ENCODE measurements at places on chromosomes 1 and 21.

DNA sequence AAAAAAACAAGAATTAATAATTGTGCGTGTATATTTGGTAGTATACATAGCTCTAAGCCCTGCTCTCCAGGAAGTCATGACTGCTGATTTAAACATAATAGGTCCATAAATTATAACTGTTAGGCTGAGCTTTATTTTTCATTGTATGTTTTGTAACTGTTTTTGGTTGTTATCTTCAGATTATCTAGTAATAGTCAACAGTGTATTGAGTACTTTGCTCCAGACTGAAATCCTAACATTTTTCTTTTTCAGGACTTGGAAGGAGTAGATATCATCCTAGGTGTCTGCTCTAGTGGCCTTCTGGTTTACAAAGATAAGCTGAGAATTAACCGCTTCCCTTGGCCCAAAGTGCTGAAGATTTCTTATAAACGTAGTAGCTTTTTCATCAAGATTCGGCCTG is 90.9 kb downstream of the TMEM200B start:
- no peak for DNase-seq

DNA sequence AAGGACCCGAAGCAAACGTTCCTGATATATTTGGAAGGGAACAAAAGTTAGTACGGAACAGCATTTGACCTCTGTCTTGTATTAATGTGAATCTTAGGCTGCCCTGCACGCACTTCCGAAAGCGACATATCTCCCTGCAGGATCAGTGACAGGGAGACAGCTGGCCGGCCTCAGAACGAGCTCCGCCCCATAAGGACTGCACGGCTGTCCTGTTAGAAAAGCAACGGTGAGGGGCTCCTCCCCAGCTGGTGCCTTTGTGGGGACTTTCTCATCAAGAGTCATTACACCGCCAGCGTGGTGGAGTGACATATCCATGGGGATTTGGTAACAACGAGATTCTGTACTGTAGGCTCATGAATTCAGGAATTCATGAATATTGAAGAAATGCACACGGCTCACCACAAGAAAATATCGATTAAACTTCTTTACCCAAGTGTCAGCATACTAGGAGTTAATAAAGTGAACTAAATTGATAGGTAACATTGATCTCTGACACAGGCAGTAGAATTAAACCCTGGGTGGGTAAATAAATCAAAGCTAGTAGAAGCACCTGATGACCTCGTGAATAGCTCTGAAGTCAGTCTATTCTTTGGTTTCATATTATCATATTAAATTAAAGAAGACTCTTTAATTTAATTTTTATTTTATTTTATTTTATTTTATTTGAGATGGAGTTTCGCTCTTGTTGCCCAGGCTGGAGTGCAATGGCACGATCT is 8.1 kb upstream of the GREM2 start:
- DNase-seq = no peak

DNA sequence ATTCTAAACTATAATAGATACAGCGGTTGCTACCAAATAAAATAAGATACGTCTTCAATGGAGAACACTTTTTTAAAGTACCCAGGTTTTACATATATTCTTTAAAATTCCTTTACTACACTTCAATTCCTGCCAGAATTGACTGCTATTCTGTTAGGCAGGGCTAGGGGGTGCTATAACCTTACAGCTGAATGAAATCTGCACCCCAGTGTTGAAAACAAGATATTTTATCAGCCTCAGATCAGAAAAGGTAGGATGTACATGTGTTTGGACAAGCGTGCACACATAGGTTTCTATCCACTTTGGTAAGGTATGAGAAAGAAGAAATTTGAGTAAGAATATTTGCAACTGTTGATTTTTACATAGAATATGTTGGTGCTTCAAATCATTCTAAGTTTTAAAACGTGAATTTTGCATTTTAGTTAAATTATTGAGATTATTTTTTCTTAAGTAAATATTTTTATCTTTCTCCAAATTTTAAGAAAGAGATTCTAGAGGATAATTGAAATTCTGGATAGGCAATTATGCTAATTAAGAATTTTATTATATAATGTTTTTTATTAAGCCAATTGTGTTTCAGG is 490.8 kb upstream of the ADGRL4 start:
- peak; percentile 24 for DNase-seq

DNA sequence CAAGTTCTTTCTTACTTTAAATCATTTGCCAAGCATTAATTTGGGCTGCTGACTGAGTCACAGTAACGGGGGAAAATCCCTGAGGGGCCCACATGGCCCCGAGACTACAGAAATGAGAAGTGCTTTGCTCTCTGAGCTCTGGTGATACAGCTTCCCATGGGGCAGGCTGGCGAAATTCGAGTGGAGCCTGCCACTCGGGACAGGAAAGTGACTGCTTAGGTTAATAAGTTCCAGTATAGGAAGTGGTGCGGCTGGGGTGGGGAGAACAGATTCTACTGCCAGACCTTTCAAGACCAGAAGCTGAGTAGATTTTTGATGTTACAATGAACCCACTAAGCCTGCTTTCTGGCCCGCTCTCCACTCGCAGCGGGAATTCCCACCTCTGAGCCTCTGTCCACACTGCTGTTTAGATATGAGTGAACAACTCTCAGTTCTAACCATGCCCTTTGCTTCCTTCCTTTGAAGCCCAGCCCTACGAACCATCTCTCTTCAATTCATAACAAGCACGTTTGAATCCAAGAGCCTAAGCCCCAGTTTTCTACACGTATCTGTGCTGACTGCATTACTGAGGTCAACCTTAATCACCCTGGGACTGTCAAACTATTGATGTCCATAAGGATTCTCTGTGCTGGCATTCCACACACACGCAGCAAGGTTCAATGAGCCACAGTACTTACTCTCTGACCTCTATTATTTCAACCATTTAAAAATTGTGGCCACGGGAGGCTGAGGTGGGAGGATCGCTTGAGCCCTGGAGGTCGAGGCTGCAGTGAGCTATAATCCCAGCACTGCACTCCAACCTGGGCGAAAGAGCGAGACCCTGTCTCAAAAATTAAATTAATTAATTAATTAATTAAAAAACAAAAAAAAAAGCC is 9.6 kb downstream of the ZBTB17 start:
- DNase-seq = peak; percentile 74

GRCh38 chr1:62841587-62842169 is 57.7 kb downstream of the ATG4C start:
- peak; percentile 88 for DNase-seq

DNA sequence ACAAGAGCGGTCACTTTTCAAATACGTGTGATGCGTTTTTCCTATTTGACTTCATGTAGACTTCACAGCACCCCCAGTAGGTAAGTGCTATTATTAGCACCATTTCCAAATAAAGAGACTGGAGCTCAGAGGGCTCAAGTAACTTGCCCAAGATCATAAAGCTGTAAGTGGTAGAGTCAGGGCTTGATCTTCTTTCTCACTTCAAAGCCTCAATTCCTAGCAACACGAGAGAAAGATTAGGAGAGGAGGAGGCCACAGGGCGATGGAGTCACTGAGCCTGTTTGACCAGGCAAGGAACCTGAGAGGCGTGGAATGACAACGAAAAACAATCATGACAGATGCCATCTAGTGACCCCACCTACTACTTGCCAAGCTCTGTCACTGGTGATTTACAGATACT is 181.0 kb downstream of the FOXD2 start:
- DNase-seq = no peak

DNA sequence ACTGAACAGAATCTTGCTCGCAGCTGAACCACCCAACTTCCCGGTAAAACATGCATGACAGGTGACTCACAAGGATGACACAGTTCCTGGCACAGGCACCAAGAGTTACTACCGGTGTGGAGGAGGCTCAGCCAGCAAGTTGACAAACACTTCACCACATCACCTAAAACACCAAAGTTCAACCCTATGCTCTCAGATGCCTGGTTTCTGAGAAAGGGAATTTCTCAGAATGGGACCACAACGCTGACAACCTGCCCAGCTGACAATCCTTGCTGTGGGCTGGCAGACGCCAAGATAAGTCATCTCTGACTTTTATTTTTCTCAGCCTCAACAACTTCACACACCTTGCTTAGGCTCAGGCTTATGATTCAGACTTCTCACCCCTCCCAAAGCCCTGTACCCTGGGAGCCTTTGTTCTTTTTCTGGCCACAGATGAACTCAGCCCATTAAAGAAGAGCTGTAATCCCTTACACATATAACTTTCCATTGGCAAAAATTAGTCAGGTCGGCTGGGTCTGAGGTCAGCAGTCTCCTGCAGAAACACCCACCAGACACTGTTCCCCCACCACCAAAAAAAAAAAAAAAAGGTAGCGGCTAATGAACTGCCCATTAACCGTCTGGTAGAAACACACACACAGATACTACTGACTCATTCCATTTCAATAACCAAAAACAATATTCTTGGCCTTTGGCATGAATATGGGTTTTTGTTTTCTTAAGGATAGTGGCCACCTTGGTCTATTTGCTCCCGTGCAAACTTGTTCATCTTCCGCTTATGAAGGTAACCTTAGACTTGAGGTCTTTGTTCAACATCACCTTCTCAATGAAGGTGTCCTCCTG is 10.8 kb upstream of the TIAM1 start:
- no peak for DNase-seq

DNA sequence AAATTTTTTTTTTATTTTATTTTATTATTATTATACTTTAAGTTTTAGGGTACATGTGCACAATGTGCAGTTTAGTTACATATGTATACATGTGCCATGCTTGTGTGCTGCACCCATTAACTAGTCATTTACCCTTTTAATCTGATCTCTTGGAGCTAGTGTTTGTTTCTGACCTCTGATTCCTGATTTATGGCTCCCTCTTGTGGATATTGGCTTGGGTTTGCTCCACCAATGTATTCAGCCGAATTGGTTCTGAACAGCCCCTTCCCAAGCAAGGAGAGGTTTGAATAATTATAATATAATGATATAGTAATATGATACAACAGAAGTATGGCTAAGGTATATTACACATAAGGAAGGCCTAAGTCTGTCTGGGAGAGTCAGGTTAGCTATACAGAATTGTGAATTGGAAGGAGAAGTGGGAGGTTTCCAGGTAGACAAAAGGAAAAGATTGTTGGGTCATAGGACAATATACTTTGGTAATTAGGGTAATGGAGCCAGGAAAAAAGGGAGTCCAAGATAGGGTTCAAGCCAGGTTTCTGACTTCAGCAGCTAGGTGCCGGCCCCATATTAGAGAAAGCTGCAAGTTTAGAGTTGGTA is 53.1 kb upstream of the HMCN1 start:
- peak; percentile 34 for DNase-seq

GRCh38 chr1:73066866-73067265 is 784.5 kb upstream of the NEGR1 start:
- DNase-seq = no peak

DNA sequence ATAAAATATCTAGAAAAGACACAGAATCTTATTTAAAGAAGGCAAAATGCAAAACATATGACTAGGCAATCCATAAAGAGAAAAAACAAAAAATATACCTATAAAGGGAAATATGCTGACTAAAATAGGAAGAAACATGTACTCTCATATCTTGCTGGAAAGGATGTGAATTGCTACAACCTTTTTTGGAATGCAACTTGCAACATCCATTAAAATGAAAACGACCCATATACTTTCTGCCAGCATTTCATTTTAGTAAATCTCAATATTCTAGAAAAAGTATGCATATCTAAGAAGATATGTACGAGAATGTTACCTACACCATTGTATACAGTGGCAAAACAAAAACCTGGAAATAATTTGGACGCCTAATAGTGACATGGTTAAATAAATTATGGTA is 56.6 kb downstream of the EDEM3 start:
- no peak for DNase-seq

DNA sequence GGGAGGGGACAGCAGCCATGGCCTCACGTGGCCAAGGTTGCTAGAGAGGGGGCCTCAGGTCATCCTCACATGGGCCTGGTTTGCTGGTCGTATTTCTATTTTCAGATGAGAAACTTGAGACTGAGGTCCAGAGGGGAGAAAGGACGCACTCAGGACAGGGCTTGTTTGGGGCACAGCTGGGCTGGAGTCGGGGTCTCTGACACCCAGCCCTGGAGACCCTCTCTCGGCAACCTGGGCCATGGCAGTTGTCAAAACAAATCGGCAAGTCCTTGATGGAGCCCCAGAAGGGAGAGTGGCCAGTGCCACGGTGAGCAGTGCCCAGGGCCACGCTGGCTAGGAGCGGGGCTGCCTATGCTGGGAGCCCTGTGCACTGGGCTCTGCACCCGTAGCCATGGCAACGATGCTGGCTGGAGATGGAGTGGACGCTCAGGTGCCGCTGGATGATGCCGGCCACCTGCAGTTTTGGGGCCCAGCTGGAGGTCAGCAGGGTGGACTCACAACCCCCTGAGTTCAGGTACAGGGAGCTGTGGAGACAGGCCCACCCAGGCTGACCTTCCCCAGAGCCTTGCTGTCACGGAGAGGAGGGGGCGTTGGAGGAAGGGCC is 11.1 kb downstream of the LRRC3 start:
- no peak for DNase-seq

DNA sequence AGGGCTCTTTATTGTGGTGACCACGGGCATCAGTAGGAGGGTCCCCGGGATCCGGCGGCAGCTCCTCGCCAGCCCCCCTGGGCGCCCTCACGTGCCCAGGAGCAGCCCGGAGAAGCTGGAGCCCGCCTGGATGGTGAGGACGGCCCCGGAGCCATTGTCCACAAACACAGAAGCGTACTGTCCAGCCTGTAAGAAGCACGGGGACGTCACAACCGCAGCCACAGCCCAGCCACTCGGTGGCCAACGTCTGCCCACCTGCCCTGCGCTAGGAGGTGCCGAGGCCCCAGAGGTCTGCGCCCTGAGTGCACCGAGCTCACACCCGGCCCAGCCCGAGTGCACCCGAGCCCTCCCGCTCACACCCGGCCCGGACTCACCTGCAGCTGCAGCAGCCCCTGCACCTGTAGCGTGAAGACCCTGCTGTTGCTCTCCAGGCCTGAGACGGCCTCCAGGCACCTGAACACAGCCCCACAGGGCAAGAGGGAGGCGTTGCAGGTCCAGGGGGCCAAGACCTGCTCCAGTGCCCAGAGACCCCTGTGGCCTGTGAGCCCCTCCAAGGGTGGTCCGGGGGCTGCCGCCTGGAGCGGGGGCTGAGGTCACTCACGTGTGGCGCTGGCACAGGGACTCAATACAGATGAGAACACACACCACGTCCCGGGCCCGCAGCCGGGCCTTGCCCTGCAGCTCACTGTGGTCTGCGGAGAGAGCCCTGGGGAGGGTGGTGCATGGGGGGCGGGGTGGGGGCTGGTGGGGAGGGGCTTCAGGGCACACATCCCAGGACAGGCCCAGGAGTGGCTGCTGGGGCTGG is 3.9 kb downstream of the C1QTNF12 start:
- DNase-seq = no peak

Data from midbrain (tissue), 1 donor.